ENCODE measurements at places on chromosomes 1 and 21. TPM values are rescaled to one million over a fixed set of nuclear protein-coding genes. Genes with fewer than 3 reads are reported as not detected.

DNA sequence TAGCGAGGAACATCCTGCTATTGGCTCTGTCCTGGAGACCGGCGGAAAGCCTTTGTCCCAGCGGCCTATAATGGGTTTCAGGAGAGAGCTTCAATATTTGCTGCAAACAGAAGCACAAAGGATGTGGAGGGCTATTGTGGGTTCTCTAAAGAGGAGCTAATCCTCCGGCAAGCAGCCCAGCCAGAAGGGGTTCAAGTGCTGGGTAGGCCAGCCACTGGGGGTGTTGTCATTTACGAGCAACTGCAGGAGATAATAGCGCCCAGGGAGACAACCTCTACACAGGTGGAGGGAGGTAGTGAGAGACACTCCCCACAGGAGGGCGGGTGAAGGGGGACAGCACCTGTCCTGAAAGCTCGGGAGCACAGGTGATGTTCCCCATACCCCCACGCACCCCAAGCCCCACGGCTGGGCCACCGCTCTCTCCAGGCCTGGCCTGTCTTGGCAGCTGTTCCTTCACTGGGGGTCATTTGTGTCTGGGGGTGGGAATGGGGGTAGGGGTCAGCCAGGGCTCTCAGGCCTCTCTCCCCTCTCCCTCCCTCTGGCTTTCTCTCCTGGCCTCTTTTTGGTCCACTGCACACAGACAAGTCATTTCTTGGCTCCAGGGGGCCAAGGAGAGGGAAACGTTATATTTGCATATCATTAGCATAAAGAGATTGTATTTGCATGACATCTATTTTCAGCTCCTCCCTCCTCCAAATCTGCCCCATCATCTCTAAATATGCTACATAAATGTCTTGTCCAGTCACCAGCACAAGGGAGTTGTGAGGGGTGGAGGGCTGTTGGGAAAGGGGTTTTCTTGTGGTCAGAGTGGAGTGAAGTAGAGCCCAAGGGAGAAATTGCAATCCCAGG lies 22.0 kb upstream of the SLC26A9 start:
- no peaks in the 10 kb centered on the region for H3K27me3 ChIP-seq
- no peak for DNase-seq
- H3K36me3 ChIP-seq = no peaks in the 10 kb centered on the region

DNA sequence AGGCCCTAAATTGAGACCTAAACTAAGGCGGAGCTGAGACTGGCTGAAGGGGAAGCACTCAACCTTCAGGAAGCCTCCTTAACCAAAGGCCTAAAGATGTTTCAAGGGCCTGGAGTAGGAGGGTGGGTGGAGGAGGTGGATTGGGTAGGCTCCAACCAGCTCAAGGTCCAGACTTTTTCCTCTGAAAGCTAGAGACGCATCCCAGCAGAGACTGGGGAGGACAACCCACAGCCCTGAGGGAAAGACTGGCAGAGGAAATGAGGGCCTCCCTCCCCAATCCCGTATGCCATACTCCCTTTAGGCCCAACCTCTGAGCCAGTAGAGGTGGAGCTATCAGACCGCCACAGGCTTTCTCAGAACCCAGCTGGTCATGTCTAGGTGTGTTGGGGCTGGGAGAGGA lies 1.1 kb downstream of the ECM1 start:
- no peak for DNase-seq
- H3K27me3 ChIP-seq = no peaks in the 10 kb centered on the region
- H3K27ac ChIP-seq = peak overlapping the region; percentile 83
- peak overlapping the region; percentile 50 for H3K4me3 ChIP-seq

DNA sequence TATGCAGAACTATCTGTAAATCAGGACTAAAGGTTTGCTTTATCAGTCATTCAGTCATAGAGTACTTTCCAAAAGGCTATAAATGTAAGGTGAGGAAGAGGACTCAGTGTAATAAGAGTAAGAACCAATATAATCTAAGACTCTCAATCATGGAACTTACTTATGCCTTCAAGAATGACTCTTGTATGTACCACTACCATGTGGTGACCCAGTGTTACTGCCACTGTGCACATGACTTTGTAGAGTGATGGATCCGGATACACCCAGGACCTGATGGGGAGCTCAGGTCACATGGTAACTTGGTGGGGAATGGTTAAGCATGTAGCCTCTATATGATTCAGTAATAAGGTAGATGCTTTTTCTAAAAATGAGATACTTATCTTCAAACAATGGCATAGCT lies 2099.8 kb downstream of the MRPL39 start:
- no peaks in the 10 kb centered on the region for H3K27me3 ChIP-seq
- H3K4me3 ChIP-seq = no peak overlapping the region
- no peak overlapping the region for H3K27ac ChIP-seq
- no peaks in the 10 kb centered on the region for H3K36me3 ChIP-seq
- no peaks in the 10 kb centered on the region for H3K4me1 ChIP-seq

The PER3 gene
- 16.5 TPM for total RNA-seq

The PINK1 gene
- 315 TPM for total RNA-seq

DNA sequence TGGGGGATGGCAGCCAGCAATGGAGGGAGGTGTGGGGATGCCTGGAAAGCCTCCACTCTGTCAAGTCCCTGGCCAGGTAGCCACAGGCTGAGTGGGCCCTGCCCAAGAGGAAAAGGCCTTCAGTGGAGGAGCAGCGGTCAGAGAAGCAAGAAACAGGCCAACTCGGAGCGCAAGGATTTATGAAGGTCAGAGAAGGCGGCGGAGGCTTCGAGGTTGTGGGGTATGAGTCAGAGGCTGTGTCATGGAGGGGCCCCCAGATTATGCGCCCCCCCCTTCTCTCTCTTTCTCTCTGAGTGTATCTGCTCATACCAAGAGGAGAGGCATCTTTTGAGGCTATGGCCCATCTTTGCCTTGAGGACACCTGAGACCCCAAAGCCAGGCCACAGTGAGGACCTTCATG lies 99.5 kb downstream of the CASZ1 start:
- no peak for DNase-seq
- no peaks in the 10 kb centered on the region for H3K27me3 ChIP-seq
- no peak overlapping the region for H3K4me3 ChIP-seq
- H3K27ac ChIP-seq = peak overlapping the region; percentile 55
- H3K36me3 ChIP-seq = no peaks in the 10 kb centered on the region

The PLA2G2A gene
- 200 TPM for total RNA-seq

DNA sequence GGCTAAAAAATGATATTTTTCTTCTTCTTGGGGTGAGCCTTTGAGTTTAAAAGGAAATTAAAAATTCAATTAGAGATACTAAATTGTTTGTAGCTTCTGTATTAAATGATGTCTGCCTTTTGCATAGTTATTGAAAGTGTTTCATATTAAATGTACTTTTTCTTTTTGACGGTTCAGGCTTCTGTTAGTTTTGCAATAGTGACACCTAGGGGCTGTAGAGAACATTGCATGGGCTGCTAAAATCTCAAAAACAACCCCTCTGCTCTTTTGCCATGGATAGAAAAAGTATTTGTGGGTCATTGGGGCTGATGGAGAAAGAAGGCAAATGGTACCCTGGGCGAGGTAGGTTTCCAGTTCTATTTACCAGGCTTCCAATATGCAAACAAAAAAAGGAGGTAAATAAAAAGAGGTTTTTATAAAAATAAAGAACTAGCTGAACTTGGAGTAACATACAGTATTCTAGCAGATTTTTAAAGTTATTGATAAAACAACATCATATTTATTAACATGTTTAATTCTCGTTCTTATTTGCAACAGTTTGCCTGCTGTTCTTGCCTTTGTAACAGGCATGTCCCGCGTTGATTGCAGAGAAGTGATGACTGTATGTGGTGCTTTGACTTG lies 115.4 kb upstream of the HOOK1 start:
- no peak overlapping the region for H3K4me3 ChIP-seq
- H3K36me3 ChIP-seq = no peaks in the 10 kb centered on the region
- H3K27me3 ChIP-seq = no peaks in the 10 kb centered on the region
- no peak for DNase-seq

The LSM10 gene
- 35.2 TPM for total RNA-seq

The CATSPERE gene
- 0.23 TPM for total RNA-seq

The ALX3 gene
- total RNA-seq = not detected

DNA sequence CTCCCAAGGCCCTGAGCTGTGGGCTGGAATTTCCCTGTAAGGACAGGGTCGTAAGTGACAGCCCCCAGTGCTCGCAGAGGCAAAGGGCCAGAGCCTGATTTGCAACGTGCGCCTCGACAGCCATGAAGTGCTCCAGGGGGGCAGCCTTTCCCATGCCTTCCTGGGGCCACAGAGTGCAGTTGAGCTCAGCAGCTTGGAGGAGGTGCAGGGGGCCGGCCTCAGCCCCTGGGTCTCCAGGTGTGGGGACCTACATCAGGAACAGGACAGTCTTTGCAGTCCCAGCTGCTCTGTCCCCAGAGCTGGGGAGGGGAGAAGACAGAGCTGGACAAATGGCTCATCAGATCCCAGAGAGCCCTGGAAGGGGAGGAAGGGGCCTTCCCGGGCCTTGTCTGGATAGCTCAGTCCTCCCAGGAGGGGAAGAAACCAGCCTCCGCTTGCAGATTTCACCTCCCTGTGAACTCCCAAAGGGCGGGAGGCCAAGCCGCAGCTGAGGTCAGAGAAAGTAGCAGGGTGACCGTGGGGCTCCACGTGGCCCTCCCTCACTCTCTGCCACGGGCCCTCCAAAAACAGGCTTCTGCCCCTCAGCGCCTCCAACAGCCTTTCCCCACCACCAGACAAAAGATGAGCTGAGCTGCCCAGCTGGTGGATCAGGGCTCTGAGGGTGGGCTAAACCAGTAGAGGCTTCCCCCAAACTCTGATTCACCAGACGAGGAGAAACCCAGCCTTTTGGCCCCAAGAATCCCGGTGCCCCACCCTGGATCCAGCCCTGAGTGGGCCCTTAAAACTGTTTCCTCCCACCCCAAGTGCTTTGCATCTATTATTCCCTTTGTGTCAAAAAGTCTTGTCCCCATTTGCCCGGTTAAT lies 76.5 kb downstream of the DHRS3 start:
- peak; percentile 65 for DNase-seq
- H3K4me3 ChIP-seq = no peak overlapping the region
- no peaks in the 10 kb centered on the region for H3K36me3 ChIP-seq
- H3K4me1 ChIP-seq = peaks cover 26% of the 10 kb centered on the region

DNA sequence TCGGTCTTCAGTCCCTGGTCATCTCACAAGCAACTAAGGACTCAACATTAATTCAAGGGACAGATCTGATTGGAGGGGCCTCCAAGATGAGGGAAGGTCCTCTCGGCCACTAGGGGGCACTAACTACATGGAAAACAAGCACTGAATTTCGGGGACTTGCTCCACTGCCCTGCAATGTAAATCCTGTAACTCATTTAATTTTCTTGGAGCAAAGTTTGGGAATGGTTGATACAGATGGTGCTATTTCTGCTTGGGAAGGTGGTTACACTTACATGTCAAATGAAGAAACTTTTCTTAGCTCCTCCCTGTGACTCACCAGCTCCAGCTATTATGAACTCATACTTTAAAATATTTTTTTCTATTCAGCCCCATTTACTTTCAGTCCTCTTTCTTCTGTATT lies 97.4 kb upstream of the KCNJ15 start:
- H3K27me3 ChIP-seq = peaks cover 32% of the 10 kb centered on the region
- no peaks in the 10 kb centered on the region for H3K36me3 ChIP-seq
- H3K4me1 ChIP-seq = no peaks in the 10 kb centered on the region
- no peak overlapping the region for H3K4me3 ChIP-seq
- DNase-seq = peak; percentile 11

DNA sequence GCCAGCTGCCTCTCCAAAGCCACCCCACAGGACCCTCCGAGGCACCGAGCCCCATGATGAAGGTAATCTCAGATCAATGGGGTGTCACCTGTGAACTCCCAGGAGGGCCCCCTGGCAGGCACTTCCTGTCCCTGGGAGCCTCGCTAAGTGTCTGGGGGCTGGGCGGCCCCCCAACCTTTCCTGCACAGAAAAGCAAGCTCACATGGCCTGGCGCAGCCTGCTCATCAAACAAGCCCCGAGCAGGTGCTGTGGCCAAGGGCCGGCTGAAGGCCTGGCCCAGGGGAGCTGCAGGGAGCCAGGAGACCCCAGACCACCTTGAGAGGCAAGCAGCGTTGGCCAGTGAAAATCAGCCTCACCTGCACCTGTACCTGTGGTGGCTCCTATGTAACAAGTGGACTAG lies 2.9 kb downstream of the RIPK4 start:
- H3K36me3 ChIP-seq = no peaks in the 10 kb centered on the region
- no peak overlapping the region for H3K27ac ChIP-seq
- H3K4me1 ChIP-seq = peaks cover 61% of the 10 kb centered on the region
- DNase-seq = no peak

DNA sequence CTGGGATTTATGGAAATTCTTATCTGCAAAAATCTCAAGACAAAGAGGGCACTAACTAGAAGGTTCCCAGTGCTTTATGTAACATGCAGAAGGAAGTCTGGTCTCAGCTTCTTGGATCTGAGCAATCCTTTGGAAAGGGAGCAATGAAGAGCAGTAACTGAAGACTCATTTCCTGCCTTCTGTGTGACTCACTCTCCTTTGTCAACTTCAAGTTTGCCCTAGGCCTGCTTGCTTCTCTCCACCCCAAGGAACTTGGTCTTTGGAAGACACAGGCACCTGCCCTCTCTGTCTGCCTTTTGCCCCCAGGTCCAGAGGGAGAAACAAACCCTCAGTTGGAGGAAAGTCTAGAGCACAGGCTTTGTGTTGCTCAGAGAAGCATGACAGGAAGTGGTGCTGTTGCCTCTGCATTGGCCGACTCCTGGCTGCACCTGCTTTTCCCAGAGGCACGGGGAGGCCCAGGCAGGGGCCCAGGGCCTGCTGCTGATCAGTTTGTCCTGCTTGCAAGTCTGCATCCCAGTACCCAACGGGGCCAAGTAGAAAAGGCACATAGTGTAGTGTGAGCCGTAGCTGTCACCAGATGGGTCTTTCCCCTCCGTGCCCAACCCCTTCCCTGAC lies 137.2 kb downstream of the DHRS3 start:
- DNase-seq = no peak
- peaks cover 17% of the 10 kb centered on the region for H3K36me3 ChIP-seq
- peak overlapping the region; percentile 46 for H3K27ac ChIP-seq
- no peak overlapping the region for H3K4me3 ChIP-seq

GRCh38 chr1:30447080-30447479 lies 276.3 kb downstream of the MATN1 start:
- H3K27me3 ChIP-seq = no peaks in the 10 kb centered on the region
- H3K4me1 ChIP-seq = no peaks in the 10 kb centered on the region
- H3K36me3 ChIP-seq = no peaks in the 10 kb centered on the region
- DNase-seq = no peak
- no peak overlapping the region for H3K27ac ChIP-seq

The OSBPL9 gene
- 53.0 TPM for total RNA-seq

DNA sequence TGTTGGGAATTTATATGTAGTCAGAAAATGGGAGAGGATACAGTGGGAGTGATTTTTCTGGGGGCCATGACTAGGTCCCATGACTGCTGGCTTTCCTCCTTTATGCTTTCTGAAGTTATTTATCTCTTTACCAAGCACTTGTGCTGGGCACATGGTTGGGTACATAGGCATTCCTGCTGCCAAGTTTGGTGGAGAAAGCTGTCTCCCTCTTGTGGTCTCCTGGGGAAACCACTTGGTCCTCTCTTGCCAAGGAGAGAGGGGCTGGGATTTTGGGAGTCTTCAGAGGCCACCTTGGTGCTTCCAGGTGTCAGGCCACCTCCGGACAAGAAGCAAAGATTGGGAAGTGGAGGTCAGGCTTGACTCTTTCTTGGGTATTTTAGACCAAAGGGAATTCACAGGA lies 120.2 kb upstream of the KCNE2 start:
- H3K36me3 ChIP-seq = no peaks in the 10 kb centered on the region
- H3K27ac ChIP-seq = no peak overlapping the region
- H3K27me3 ChIP-seq = no peaks in the 10 kb centered on the region

GRCh38 chr21:38308532-38309119 lies 51.8 kb downstream of the KCNJ15 start:
- H3K4me3 ChIP-seq = no peak overlapping the region
- H3K27ac ChIP-seq = no peak overlapping the region
- no peaks in the 10 kb centered on the region for H3K36me3 ChIP-seq
- peaks cover 4% of the 10 kb centered on the region for H3K4me1 ChIP-seq
- H3K27me3 ChIP-seq = no peaks in the 10 kb centered on the region
- DNase-seq = no peak

- no peak for DNase-seq
- no peak overlapping the region for H3K27ac ChIP-seq
- H3K4me1 ChIP-seq = no peaks in the 10 kb centered on the region
- no peaks in the 10 kb centered on the region for H3K27me3 ChIP-seq
- H3K4me3 ChIP-seq = no peak overlapping the region
These were observed 173.4 kb downstream of the S1PR1 start for GRCh38 chr1:101410048-101410878.
